ENCODE measurements at places on chromosomes 2 and 18.

DNA sequence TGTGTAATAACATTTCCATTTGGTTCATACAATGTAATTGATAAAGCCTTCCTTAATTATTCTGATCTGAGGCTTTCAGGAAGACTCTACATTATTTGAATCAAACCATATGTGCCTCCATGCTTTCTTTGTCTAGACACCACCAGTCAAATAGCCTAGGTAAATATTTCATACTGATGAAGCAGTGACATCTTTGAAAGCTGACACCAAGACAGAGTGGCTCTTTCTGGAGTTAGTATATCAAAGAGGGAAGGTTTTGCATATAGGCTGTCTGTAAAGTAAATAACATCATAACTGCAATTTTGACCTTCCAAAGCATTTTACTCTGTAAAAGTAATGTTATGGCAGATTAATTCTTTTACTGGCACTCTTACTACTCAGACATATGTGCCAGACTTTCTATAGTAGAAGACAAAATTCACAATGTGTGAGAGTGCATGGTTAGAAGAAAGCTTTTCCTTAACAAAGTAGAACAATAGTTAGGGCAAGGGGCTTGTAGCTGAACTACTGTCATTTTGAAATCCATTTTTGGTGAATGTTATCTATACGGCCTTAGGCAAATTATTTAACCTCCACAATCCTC is 177.3 kb downstream of the ERBB4 start:
- DNase-seq, result no peak

DNA sequence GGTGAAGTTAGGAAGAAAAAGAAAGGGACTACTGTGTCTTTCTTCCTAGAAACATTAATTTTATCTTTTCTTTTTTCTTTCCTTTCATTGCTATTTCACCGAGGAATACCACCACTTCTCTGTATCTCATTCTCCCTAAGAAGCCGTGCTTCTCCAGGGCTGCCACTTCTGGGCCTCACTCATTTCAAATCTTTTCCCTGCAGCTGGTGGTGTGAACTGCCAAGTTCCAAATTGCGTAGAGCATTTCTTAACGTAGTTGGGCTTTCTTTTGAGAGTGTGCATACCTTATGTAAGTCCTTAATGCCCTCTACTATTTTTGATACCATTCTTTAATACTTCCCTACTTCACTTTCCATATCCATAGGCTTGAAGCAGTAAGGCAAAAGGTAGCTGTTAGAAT is 66.7 kb upstream of the CYP1B1 start:
- no peak for DNase-seq

DNA sequence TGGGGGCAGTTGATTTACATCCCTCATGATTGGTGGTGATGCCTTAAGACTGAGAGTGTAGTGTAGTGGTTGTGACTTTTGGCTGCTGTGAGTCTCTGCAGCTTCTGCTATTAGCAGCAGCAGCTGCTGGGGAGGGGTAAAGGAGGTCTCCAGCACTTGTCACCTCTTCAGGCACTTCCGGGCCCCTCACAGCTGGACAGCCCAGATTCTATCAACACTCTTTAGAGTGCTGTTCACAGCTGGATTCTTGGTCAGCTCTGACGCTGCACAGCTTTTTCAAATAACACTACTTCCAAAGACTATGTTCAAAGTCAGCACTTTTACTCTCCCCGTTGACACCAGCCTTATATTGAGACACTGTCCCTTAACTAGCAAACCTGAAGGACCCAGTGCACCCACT is 396.0 kb downstream of the MEIS1 start:
- DNase-seq, result no peak

DNA sequence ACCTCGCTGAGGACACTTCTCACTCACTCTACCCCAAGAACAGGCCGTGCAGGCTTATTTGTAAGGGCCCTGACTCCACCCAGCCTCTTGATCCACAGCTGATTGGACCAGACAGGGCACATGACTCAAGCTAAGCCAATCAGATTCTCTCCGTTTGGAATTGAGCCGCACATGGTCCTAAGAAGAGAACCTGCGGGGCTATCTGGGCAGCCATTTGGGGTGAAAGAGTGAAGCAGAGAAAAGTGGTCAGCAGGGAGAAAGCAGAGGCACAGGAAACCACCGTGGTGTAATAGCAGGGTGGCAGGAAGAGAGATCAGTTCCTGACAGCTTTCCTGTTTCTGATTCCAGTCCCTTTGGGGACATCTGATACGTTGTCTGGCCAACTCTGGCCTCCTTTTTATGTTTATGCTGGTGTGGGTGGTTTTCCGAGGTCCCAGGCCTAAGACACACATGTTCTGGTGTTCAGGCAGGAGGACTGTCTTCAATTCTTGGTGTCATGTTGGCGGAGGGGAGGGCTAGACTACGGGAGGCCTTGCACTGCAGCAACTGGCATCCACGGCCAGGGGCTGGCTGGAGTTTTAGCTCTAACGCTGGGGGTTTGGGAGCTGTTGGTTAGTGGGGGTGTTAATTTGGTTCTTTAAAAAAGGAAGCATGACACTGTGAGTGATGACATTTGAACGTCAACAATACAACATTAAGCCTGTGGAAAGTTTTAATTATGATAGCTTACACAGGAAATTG is 26.1 kb upstream of the SPTBN1 start:
- DNase-seq, result no peak

DNA sequence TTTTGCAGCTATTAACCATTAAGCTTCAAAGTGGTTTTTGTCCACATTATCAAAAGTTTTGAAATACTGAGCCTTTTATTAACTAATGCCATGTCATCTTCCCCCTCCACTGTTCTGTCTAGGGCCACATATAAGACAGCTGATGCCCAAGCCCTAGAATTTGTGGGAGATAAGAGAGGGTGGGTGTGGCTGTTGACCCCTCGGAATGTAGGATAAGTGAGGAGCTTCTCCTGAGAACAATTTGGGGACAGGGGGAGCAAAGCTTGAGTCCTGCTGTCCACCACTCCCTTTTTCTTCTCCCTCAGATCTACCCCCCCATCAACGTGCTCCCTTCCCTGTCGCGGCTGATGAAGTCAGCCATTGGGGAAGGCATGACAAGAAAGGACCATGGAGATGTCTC is 14.3 kb upstream of the ANKRD53 start:
- DNase-seq, result no peak

- no peak for DNase-seq
Measured at GRCh38 chr2:77954931-77955330, 432.8 kb upstream of the LRRTM4 start.
